Karpas-422 (cell line): ENCODE measurements at places on chromosomes 6 and 20.

- DNase-seq = no peak
Measured at GRCh38 chr6:167683028-167683862, 143.5 kb upstream of the AFDN start.

- DNase-seq = no peak
Measured at GRCh38 chr20:20212675-20213096, 155.2 kb upstream of the INSM1 start.

GRCh38 chr20:4787820-4788219, 66.1 kb downstream of the PRND start:
- DNase-seq = no peak

GRCh38 chr20:19750101-19750606, 7.9 kb upstream of the RIN2 start:
- DNase-seq = no peak

- no peak for DNase-seq
Measured at GRCh38 chr20:19001177-19001576, 187.6 kb downstream of the SCP2D1 start.

- DNase-seq = no peak
Measured at GRCh38 chr20:14223806-14224205, 113.6 kb downstream of the FLRT3 start.

- DNase-seq = peak; percentile 67
Measured at GRCh38 chr6:125843593-125843992, 52.8 kb downstream of the NCOA7 start.

DNA sequence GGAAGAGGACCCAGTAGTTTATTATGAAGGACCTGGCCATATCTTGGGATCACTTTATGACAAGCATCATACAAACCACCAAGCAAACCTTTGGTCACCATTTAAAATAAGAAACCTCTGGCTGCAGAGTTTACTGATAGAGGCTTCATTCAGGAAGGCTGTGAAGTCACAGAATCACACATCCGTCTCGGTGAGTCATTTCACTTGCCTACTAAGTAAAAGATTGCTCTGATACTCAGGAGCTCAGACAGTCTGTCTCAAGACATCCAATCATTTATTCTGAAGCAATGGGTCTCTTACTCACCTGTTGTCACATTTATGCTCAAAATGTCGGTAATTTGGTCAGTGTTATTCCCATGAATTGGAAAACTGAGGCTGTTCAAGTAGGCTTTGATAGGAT, 33.7 kb downstream of the ADGRF5 start:
- DNase-seq = no peak

GRCh38 chr6:105797286-105797979, 288.7 kb upstream of the PRDM1 start:
- no peak for DNase-seq

GRCh38 chr20:38073307-38074071, 39.9 kb downstream of the RPRD1B start:
- DNase-seq = peak; percentile 81

- no peak for DNase-seq
Measured at GRCh38 chr6:43074847-43075669, 1.1 kb upstream of the PTK7 start.

DNA sequence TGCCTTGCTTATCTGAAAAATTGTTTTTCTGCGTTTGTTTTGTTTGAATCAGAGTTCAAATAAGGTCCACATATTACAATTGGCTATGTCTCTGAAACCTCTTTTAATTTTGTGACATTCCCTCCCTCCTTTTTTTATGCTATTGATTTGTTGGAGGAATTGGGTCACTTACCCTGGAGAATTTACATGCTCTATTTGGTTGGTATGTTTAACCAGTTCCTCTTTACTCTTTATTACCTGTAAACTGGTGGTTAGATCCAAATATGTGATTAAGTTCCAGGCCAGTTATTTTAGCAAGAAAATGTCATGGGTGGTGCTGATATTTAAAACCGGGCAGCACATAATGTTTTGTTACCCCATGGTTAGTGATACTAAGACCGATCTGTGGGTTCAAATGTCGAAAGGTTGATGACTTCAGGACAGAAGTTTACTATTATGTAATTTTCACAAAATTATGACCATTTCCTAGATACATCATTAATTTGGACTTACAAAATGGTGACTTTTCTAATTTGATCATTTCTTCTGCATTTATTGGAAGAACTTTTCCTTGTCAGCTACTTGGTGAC, 77.3 kb downstream of the KIZ start:
- DNase-seq = no peak

DNA sequence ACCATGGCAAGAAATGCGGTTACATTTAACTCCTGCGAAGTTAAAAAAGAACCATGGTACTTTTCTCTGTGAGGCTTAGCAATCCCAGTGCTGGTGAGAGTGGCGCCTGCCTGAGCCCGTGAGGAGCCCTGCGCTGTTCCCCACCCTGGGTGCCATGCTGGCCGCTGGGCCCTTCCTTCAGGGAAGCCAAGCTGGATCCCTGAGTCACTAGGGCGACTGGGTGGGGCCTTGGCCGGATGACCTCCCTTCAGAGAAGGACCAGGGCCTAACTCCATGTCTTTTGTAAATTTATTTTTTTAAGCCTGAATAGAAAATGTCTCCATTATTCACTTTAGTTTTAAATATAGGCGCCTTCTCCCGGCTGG, 209.1 kb downstream of the ERMARD start:
- no peak for DNase-seq

GRCh38 chr6:40587240-40588069, at the start of gene LRFN2:
Gene LRFN2 (minus strand): TSS chr6:40587364.
- DNase-seq = peak; percentile 83

GRCh38 chr6:130693944-130694343, 133.3 kb upstream of the SMLR1 start:
- DNase-seq = no peak

DNA sequence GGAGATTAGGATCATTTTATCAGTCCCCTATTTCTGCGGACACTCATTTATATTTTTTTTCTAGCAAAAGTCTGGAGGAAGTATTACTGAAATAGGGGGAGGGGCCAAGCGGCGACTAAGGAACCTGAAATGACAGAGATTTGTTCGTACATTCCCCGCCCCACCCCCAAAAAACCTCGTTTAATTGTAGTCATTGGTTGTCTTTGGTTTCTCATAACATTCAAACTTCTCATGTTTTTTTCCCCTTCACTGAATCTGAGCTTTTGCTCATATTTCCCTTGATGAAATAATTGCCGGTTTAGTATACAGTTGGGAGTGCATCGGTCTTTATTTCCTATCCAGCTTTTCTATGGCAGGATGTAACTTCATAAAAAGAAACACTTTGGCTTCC, 768 bp upstream of the FYN start:
- peak; percentile 85 for DNase-seq

DNA sequence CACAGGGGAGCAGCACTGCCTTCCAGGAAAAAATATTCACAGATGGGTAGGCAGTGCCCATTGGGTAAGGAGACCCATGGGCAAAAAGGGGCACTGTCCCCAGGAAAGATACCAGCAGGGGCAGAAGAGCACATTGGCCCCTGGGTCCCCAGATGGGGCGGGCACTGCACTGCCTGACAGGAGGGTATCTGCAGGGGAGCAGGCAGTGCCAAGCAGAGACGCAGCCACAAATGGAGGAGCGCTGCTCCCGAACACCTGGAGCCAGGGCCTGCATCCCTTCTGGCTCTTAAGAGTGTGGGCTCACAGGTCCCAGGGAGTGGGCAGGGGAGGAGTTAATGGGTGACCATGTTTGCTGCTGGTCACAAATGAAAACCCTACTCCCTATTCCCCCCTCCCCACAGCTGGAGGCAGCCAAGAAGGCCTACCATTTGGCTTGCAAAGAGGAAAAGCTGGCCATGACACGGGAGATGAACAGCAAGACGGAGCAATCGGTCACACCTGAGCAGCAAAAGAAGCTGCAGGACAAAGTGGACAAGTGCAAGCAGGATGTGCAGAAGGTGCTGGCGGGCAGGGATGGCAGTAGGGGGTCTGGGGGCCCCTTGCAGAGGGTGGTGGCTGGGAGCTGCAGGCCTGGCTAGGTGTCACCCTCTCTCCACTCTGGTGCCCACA, 27.0 kb downstream of the SPDEF start:
- no peak for DNase-seq

GRCh38 chr6:144578385-144579350, 293.5 kb downstream of the UTRN start:
- no peak for DNase-seq

DNA sequence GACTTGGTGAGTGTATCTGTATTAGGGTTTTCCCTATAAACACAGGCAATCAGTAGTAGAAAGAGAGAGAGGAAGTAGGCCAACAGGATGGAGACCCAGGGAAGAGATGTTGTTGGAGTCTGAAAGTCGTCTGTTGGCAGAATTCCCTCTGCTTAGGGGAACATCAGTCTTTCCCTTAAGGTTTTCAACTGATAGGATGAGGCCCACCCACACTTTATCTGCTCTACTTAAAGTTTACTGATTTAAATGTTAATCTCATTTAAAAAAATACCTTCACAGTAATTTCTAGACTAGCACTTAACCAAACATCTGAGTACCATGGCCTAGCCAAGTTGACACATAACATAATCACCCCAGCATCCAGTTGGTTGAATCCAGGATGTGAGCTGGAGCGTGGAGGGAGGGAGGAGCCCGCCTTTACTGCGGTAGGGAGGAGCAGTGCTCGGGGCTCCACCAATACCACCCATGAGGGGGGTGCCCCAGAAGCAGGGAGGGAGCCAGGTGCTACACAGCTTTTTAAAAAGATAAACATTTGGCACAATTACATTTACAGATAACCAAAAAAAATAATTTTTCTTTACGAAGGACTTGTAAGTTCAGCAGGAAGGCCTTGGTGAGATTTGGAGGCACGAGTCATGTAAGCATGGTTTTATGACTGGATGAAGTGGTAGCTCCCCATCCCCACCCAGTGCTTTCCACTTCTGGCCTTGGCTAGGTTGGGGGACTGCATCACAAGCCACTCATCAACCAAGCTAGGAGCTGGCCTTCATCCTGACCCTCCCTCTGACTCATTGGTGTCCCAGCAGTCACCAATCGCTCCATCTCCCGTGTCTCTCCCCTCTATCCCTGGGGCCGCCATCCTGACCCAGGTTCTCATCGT, 18.4 kb upstream of the SNX9 start:
- DNase-seq = no peak

- DNase-seq = no peak
Measured at GRCh38 chr6:116932496-116932895, 55.5 kb downstream of the RFX6 start.

DNA sequence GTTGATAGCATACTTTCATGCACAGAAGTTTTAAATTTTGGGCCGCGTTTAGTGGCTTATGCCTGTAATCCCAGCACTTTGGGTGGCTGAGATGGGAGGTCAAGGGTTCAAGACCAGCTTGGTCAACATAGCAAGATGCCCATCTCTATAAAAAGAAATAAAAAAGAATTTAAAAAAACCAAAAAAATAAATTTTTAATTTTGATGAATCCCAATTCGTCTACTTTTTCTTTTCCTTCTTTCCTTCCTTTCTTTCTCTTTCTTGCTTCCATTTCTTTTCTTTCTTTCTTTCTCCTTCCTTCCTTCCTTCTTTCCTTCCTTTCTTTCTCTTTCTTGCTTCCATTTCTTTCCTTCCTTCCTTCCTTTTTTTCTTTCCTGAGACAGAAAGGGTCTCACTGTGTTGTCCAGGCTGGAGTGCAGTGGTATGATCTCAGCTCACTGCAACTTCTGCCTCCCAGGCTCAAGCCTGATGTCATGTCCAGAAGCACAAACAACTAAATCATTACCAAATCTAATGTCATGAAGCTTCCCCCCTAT, 54.9 kb upstream of the ZNF133 start:
- DNase-seq = no peak

DNA sequence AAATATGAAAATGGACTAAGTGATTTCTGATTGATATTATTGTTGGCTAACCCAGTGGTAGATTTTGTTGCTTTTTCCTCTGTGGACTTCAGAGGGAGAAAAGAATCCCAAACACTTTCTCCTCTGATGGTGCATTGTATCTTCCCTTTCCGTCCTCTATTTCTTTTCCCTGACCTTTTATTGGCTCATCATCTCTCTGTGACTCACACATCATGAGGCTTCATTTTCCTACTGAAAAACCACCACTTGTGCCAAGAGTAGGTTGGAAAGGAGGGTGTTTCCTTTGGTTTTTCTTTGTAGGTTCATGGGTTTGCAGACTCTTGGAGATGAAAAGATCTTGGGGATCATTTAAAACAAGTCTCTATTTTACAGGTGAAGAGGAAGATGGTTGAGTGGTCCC, 311.7 kb upstream of the JAG1 start:
- no peak for DNase-seq

DNA sequence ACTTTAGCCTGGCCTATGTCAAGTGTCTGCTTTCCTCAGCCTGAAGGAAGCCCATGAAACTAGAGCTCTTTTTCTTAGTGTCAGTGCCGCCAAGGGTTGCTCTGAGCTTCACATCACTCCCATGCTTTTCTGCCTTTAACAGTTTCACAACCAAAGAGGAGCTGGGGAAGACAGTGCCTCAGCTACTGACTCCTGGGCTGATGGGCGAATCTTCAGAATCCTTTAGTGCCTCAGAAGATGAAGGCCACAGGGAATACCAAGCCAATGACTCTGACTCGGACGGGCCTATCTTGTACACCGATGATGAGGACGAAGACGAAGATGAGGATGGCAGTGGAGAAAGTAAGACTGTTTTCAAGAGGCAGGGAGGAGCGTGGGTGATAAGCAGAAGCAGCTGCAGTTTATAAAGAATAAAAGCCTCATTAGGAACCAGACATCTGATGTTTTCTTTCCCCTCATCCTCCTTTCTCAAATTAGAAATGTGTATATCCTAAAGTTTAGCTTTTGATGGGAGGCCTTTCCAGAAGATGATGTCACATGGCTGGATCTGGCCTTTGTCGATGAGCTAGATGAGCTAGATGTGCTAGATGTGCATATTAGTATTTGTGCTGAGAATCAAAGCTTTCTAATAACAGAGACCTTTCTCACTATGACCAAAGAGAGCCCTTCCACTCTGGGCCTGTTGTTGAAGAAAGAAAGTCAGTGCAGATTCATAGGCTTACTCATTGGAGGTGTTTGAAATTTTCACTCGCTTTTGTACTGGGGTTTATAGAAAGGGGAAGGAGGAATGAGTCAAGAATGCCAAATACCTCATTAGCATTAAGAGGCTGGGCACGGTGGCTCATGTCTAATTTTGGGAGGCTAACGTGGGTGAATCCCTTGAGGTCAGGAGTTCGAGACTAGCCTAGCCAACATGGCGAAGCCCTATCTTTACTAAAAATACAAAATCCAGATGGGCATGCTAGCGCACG, 70.7 kb upstream of the LTV1 start:
- no peak for DNase-seq

DNA sequence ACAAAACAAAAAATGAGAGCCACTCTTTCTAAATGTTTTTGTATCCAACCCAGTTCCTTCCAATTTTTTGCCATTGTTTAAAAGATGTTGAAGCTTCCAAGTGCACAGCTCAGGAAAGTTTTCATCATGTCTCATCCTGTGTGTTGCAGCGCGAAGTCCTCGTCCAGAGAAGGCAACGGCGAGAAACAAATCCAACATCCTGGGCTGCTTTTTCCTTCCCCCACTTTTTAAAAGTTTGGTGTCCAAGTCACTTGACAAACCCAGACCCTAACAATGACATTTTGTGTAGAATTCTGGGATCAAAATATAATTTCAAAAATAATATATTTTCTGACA, 92.3 kb downstream of the ANKRD60 start:
- no peak for DNase-seq
